Tibial nerve (tissue), 4 donors: ENCODE measurements at places on chromosomes 6 and 20. TPM values are rescaled to one million over a fixed set of nuclear protein-coding genes. Genes with fewer than 3 reads are reported as not detected.

- DNase-seq, result no peak
These were observed 34.2 kb downstream of the ABHD12 start for GRCh38 chr20:25356271-25356933.

- DNase-seq, result no peak
These were observed 610.5 kb downstream of the UTRN start for GRCh38 chr6:144895313-144896278.

DNA sequence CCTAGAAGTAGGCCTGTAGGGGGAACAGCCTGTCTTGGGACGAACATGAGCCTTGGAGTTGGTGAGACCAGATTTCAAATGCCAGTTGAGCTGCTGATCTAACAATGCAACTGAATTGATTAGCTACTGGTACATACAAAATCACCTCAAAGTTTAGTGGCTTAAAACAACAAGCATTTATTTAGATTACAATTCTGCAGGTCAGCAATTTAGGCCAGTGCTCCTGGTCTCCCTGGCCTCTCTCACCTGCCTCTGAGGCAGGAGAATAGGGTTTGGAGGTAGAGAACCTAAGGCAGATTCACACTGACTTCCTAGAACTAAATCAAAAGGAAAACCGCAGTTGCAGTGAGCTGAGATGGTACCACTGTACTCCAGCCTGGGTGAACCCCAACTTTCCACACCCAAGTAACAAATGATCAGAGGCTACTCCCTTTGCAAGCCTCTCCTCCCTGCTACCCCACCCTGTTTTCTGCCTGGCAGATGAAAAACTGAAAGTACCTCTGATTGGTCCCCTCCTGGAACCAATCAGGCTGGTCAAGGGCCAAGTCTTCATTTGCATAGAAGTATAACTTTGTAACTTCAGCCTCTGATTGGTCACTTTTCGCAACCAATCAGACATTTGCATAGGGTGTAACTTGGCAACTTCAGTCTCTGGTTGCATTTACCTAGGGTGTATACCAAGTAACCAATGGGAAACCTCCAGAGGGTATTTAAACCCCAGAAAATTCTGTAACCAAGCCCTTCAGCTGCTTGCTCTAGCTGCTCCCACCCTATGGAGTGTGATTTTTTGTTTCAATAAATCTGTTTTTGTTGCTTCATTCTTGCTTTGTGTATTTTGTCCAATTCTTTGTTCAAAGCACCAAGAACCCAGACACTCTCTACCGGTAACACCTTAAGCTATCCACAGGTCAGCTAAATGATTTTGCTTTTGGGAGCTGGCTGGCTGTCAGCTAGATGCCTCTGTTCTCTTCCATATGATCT is 8.1 kb upstream of the UBR2 start:
- DNase-seq, result no peak

Gene SLC4A11
- 0.21 TPM for total RNA-seq

- DNase-seq, result no peak
These were observed 45.4 kb downstream of the PRND start for GRCh38 chr20:4767084-4767483.

Gene SIRPB1
- total RNA-seq, result 1.5 TPM

DNA sequence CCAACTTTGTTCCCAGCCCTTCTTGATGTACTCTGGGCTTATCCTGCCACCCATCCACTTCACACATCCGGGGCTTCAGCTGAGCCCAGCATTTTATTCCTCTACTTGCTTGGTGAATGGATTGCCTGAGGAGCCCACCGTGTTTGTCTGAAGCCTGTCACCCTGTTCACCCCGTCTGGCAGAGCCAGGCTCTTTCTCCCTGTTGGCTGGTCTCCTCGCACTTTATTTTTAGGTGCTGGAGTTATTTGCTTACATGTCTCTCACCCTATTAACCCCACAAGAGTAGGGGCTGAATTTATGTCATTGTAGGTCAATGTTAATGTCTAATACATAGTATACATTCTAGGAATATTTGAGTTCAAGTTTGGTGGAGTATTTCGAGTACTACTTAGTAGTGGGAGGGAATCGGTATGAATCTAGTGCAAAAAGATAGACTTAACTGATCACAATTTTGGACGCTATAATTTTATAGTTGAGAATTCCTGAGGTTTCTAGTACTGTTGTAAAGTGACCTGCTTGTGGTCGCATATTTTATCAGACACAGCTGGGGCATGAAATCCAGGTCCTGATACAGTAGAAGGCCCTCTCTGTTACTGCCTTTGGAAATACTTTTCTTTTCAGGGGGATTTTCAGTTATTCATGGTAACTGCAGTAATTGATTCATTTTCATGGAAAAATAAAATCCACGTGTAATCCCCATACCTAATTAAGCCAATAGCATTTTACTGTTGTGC is 10.8 kb downstream of the JARID2 start:
- no peak for DNase-seq

- DNase-seq, result no peak
These were observed 4.1 kb downstream of the CBLN4 start for GRCh38 chr20:56001106-56001785.

Gene ZNF318
- total RNA-seq, result 18.4 TPM

DNA sequence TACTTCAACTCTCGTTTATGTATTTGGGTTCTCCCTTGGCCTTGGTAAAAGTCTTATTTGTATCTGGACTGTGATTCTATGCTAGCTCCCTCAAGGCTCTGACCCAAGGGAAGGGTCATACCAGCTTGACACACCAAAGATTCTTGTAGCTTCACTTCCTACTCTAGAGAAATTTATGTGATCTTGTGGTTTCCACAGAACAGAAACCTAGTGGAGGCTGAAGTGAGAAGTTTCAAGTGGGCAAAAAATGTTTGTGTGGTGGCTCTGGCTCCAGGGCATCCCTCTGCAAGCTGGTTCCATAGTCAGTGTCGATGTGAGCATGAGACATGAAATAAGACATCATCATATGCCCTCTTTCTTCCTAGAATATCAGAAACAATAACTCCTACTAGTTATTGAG is 48.1 kb upstream of the TNFRSF21 start:
- no peak for DNase-seq
